Left hindlimb (tissue), 1 donor: ENCODE measurements at places on chromosomes 11 and 22.

GRCh38 chr11:1827931-1828330 lies 6.9 kb upstream of the SYT8 start:
- DNase-seq, result peak; percentile 23

DNA sequence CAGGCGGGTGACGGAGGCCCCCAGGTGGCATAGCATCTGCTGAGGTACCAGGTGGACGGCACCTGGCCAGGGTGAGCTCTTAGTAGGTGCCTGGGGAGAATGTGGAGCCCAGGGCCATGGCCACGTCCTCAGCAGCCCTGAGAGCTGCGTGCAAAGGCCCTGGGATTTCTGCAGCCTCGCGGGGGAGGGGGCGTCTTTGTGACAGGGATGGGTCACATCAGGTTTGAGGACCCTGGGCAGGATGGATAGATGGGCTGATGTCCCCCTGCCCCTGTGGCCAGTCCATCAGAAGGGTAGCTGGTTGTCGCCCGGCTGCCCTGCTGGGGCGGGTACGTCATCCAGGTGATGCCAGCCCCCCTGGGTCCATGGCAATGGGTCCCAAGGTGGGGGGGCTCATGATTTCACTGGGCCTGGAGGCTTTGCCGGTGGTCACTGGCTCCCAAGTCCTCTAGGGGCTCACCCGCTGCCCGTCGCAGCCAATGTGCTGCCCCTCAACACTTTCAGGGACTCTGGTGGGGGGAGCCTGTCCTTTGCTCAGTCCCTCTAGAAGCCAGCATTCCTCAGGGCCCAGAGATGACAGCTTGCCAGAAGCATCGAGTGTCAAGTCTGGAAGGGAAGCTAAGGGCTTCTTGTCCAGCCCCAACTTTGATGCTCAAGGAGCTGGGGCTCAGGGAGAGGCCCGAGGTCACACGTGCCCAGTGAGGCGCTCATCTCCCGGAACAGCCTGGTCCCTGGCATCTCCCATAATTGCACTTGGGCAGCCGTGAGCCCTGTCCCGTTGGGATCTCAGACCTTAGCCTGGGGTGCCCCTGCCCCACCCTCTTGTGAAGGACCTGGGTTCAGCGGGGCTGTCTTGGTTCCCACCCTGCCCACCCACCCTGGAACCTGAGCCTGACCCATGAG lies 777 bp downstream of the TBX10 start:
- no peak for DNase-seq

GRCh38 chr11:76654298-76654851 lies 16.2 kb downstream of the LRRC32 start:
- peak; percentile 91 for DNase-seq

- no peak for DNase-seq
These were observed 808.0 kb downstream of the DLG2 start for GRCh38 chr11:84819128-84819527.

DNA sequence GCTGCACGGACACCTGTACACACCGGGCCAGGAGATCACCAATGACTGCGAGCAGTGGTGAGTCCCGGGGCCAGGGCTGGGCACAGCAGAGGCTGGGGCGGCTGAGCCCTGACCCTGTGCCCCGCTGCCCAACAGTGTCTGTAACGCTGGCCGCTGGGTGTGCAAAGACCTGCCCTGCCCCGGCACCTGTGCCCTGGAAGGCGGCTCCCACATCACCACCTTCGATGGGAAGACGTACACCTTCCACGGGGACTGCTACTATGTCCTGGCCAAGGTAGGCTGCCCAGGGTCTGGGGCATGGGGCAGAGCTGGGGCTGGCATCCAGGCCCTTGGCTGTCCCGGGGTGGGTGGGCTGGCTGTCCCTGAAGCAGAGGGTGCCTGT lies 7.7 kb downstream of the MUC2 start:
- DNase-seq, result no peak

DNA sequence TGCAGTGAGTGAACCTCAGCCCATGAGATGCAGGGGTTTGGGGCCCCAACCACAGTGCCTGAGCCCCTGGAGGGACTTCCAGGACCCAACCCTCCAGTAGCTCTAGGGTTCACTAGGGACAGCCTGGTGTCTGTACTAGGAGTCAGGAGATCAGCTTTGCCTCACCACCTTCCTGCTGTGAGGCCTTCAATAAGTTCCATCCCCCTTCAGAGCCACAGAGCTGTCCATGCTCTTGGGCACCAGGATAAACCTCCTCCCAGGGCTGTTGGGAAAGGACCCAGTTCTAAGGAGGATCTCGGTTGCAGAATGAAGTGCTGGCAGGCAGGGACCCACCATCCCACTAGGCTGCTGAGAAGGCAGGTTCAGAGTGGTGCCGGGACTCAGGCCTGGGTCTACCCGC lies 9.7 kb downstream of the ARHGEF17 start:
- no peak for DNase-seq

DNA sequence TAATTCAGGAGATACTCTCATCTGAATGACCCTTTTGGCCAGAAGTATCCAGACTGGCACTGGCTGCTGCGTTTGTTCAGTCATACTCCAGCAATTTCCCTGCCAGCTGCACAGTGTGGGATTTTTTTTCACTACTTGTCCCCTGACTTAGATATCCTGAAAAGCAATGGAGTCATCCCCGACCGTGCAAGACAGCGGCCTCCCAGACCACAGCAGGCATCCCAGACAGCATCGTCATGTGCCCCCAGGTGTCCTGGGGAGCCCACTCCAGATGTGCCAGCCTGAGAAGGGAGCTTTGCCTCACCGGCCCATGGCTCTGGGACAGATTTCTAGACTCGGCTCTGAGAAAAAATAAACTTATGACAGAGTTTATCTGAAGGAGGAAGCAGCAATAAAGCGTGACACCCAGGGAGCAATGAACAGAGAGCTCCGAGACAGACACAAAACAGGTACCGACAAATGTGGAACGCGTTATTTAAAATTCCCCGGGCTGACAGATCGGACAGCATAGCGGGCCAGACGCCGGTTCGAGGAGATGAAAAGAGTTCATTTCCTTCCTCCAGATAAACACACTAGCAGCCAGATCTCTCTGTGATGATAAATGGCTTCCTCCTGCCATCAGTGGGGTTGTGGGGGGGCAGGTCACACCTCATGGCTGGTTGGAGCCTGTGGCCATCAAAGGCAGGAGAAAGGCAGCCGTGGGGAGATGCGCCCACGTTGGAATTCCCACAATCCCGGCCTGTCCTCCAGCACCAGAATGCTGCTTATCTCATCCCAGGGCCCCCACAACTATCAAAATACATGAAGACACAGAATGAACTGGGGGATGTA lies 106.4 kb upstream of the FGF3 start:
- DNase-seq, result peak; percentile 13

DNA sequence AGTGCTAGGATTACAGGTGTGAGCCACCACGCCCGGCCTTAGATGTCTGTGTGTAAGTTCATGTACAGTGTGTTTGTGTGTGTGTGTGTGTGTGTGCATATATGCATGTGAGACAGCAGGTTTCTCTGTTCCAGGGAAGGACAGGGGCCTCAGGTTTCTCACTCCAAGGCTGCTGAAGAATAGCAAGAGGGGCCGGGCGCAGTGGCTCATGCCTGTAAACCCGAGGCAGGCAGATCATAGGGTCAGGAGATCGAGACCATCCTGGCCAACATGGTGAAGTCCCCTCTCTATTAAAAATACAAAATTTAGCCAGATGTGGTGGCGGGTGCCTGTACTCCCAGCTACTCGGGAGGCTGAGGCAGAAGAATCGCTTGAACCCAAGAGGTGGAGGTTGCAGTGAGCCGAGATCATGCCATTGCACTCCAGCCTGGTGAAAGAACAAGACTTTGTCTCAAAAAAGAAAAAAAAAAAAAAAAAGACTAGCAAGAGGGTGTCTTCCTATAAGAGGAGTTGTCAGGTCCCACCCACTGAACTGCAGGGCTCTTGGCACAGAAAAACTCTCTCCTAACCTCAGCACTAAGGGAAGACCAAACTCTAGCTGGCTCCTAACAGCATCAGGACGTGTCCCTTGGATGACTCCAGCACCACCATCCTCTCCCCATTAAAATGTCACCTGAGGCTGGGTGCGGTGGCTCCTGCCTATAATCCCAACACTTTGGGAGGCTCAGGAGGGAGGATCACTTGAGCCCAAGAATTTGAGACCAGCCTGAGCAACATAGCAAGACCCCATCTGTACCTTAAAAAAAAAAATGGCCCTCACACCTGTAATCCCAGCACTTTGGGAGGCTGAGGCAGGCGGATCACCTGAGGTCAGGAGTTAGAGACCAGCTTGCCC lies 40.0 kb downstream of the TST start:
- no peak for DNase-seq

GRCh38 chr11:22084564-22084963 lies 108.3 kb upstream of the ANO5 start:
- no peak for DNase-seq

DNA sequence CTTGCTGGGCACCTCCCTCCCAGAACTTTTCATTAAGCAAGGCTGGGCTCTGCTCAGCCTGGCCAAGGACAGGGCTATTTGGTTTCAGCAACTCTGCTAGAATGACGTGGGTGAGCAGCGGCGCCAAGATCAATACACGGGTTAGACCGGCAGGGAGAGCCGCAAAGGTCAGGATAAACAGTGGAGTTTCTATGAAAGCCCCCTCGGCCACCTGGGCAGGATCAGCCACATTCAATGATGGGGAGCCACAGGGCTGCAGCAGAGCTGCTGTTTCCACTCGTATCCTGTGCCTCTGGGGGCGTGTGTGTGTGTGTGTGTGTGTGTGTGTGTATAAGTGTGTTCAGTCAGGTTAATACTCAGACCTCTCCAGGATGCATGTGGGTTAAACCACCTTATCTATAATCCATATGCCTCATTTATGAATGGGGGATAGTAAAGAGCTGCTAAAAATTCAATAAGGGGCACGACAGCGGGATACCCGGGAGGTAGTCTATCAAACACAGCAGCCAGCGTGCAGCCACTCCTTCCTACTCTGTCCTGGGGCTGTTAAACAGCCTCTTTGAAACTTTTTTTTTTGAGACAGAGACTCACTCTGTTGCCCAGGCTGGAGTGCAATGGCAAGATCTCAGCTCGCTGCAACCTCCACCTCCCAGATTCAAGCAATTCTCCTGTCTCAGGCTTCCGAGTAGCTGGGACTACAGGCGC lies 34.8 kb downstream of the MYH9 start:
- peak; percentile 81 for DNase-seq

- no peak for DNase-seq
These were observed 1.4 kb upstream of the TCN2 start for GRCh38 chr22:30605449-30606110.

- no peak for DNase-seq
These were observed 46.5 kb downstream of the SLC22A12 start for GRCh38 chr11:64637334-64638017.

DNA sequence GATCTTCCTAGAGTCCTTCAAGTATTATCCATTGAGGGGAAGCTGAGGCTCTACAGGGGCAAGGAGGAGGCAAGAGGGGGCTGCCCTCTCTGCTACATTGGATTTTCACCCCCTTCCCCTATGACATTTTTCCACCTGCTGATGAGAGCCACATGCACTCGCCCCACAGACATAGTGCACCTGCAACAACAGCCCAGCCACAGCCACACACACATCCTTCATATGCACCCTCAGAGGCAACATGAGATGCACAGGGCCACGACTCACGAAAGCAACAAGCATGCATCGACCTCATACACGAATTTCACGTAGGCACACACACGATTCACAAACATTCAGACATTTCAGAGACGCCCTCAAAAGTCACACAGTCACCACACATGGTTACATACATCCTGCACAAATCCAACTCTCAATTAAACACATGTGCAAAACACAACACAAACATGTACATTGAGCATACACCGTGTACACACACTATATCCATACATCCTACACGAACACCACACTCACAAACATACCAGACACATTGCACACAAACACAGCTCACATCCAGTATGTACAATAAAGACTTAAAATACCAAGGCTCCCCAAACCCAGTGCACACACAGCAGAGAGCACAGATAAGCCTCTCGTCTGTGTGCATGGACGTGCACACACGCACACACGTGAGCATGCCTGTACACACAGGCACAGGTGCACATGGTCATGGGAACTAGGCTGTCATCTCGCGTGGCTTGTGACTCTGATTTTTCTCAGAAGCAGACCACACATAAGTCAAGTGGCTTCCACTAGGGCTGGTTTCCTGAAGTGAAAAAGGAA lies 6.3 kb upstream of the LRRC32 start:
- no peak for DNase-seq

DNA sequence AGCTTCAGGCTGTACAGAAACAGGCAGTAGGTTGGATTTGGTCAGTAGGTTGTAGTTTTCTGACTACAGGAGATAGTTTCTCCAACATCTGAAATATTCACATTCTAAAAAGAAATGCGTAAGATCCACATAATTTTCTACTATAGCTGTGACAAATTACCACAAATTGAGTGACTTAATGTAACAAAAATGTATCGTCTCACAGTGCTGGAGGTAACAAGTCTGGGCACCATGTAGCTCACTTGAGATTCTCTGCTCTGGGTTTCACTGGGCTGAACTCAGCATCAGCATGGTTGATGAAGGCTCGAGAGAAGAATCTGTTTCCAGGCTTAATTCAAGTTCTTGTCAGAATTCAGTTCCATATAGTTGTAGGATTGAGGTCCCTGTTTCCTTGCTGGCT lies 350.9 kb upstream of the CCDC179 start:
- DNase-seq, result no peak

DNA sequence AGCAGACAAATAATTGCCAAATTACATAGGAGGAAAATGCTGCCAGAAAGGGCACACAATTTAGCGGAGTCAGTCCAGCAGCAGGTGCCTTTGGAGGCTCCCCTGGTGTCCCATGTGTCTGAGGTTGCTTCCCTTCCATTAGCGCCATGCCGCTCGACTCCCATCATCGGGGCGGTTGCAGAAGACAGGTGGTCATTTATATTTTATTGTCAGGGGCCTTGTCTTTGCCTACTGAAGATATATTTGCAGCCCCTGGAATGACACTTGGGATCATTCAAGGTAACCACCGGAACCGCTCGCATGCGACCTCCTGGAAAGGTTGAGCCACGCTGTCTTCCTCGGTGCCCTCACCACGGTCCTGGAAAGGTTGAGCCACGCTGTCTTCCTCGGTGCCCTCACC lies 298.3 kb downstream of the TBC1D22A start:
- no peak for DNase-seq

GRCh38 chr22:32334660-32335365 lies 22.9 kb upstream of the RFPL3 start:
- DNase-seq, result no peak

DNA sequence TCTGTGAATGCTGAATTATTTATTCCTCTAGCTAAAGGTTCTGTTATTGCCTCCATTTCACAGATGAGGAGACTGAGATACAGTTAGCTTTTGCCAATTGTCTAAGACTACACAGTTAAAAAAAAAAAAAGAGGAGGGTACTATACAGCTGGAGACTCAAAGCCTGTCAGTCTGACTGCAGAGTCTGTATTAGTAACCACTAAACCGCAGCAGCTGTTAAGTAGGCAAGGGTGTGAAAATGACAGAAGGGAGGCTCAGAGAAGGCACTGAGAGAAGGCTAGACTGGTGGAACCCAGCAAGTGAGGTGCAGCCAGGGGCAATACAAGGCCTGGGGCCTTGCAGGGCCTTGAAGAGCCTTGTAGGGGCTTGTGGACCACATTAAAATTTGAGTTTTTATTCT lies 181.2 kb downstream of the CSNK2A3 start:
- DNase-seq, result no peak
